Amygdala (tissue), 56 donors: ENCODE measurements at places on chromosomes 7 and 10.

GRCh38 chr10:49627644-49628247 lies 13.9 kb downstream of the CHAT start:
- no peak for DNase-seq

DNA sequence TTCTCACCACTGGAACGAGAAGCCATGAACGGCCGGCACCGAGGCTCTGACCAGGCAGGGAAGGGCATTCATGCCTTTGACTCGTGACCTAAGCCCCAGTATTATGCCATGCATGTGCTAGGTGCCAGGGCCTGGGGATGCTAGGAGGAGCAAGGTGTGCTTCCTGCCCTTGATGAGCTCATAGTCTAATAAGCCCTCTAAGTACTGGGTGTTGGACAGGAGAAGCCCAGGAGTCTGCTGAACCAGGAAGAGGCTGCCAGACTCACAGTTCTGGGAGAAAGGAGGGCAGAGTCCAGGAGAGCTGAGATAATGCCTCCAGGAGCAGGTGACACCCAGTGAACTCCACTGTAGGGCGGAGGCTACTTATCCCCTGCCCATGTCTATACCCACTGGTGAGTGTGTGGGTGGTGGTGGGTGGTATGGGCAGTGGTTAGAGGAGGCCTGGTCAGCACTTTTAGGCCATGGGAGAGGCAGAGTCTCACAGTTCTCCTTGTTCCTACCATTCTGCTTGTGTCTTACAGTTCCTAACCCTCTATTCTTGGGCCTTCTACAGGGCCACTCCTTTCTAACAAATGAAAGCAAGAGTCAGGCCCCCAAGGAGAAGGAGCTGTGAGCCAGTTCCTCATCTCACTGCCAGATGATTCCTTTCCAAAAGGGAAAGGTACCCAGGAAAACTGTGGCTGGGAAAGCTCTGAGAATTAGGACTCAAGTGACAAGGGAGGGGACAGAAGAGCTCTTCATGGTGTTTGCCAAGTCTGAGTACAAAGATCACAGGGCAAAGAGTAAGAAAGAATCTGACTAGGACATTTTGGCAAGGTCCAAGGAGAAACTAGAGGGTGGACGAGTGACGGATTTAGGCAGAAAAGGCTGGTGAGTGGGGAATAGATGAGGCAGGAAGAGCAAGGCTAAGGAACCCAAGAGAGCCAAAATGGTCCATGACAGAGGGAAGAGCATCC lies 3.6 kb upstream of the MXI1 start:
- DNase-seq: no peak

- no peak for DNase-seq
Measured at GRCh38 chr7:95980167-95980566, 207.8 kb downstream of the DYNC1I1 start.

DNA sequence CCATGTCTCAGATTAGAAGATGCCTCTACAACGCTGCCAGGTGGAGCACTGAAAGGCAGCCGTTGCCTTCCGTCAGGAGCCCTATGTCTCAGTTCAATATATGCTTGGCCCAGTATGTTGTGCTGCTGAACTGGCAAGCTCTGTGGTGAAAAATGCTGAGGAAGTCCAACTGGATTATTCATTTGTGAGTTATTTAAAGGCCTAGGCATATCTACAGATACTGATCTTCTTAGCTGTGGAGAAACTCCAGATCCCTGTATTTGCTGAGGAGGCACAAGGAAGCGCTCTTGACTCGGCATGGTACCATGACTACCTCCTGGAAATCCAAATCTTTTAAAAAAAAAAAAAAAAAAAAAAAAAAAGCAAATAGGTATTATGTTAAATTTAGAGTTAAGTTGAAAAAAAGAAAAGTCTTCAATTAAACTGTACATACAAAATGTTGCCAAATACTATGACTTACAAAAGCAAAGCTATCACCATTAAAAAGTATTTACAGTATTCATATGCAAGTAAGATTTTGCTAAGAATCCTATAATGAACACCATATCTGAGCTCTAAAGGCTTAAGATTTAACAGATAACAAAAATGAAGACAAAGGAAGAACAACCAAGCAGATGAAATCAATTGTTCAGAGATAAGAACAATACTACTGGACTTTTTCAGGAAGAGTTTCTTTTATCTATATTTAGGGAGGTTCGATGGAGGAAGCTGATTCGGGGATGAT lies 152.4 kb downstream of the GALNT11 start:
- no peak for DNase-seq

DNA sequence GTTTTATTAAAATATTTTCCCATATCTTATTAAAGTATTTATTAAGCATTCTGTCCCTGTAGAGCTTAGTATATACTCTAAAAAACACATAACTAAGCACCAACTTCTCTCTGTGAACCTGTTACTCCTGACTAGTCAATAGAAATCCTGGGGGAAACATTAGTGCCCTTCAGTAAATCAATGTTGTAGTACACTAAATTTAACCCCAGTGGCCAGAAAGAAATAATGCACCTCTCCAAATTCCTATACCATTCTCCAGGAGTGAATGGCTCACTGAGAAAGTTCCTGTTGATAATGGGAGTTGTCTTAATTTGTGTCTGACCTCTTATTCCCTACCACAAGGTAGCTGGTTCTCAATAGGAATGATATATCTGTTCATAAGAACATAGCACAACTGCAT lies 188.2 kb downstream of the SEMA3D start:
- no peak for DNase-seq

DNA sequence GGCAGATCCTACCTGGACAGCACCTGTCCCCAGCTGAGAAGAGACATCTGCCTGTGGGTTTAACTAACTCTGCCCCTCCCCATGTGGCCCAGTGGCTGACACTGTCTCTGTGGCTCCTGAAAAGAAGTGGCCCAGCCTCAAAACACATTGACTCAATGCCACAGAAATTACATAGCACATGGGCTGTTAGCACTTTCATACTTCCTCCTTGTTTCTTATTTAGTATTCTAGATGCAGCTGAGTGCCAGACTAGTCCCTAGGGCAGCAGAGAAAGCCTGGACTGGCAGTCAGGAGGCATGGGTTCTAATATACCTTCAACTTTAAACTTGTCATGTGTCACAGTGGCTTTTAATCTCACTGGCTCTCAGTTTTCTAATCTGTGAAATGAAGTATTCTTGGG lies 171.0 kb downstream of the TRIL start:
- DNase-seq: no peak
